ENCODE measurements at places on chromosomes 1 and 21. TPM values are rescaled to one million over a fixed set of nuclear protein-coding genes. Genes with fewer than 3 reads are reported as not detected.
A peak's percentile ranks its signal among the peaks of the same experiment; 100 is the strongest.

DNA sequence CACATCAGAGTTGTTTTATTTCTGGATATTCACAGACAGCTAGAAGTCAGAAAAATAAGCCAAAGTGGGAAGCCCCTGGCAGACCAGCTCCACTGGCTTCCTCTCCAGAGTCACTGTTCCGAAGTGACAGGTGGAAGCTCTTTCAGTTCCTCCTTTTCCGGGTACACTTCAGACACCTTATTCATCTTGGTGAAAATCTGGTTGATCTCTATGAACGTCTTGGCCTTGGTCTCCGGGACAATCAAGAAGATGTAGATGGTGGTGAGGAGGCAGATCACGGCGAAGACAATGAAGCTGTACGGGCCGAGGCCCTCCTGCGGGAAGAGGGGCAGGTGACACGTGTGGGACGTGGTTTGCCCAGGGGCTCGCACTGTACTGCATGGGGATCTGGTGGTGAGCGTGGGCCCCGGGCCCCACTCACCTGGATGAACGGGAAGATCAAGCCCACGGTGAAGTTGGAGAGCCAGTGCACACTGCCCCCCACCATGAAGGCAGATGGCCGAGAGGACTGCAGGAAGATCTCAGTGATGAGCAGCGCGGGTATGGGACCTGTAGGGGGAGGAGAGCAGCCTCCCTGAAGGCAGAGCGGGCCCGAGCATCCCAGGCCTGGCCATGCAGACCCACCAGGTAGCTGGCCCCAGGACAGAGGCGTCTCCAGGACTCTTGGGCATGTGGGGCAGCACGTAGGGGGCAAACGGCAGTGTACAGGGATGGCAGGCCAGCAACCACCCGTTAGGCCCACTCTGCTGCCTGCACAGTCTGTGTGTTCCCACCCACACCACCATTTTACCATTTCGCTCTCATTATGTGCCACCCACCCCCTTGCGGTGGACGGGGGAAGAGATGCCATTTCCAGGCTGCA, 11.5 kb upstream of the SLC2A7 start:
- DNase-seq = no peak

DNA sequence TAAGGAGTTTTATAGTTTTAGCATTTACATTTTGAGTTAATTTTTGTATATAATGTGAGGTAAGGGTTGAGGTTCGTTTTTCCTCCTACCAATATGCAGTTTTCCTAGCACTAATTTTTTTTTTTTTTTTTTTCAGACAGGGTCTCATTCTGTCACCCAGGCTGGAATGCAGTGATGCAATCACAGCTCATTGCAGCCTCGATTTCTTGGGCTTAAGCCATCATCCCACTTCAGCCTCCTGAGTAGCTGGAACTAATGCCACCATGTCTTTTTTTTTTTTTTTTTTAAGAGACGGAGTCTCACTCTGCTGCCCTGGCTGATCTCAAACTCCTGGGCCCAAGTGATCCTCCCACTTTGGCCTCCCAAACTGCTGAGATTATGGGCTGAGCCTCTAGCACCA, 2.5 kb upstream of the UBASH3A start:
- DNase-seq = no peak

DNA sequence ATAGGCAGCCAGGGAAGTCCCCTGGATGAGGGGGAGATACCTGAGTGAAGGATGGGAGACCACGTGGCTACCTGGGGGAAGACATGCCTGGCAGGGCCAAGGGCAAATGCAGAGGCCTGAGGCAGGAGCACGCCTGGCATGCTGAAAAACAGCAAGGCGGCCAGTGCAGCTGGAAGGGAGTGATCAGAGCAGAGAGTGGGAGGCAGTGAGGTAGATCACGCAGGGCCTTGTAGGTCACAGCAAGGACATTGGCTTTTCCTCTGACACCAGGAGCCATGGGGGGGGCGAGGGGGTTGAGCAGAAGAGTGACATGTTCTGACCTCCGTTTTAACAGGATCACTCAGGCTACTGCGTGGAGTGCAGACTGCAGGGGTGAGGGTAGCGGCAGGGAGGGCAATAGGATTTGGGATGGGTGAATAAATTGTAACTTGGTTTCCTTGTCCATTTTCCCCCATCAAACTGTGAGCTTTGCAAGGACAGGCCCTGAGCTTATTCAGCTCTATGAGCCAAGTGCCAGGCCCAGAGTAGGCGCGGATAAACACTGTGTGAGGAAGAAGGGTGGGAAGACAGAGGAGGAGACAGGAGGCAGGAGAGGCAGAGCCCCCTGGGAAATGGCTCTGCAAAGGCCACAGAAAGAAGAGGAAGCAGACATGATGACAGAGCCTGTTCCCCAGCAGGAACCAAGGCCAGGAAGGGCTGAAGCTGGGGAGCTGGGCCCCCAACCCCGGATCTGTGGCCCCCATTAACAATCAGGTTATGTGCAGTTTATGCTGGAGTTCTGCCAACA, 16.6 kb downstream of the IFI6 start:
- DNase-seq = no peak

GRCh38 chr1:160606611-160607010, 27.3 kb upstream of the CD84 start:
- DNase-seq = no peak

- DNase-seq = no peak
These were observed 4.1 kb upstream of the LSM10 start for GRCh38 chr1:36401602-36402503.

GRCh38 chr1:50873458-50874187, 86.4 kb downstream of the FAF1 start:
- DNase-seq = no peak

DNA sequence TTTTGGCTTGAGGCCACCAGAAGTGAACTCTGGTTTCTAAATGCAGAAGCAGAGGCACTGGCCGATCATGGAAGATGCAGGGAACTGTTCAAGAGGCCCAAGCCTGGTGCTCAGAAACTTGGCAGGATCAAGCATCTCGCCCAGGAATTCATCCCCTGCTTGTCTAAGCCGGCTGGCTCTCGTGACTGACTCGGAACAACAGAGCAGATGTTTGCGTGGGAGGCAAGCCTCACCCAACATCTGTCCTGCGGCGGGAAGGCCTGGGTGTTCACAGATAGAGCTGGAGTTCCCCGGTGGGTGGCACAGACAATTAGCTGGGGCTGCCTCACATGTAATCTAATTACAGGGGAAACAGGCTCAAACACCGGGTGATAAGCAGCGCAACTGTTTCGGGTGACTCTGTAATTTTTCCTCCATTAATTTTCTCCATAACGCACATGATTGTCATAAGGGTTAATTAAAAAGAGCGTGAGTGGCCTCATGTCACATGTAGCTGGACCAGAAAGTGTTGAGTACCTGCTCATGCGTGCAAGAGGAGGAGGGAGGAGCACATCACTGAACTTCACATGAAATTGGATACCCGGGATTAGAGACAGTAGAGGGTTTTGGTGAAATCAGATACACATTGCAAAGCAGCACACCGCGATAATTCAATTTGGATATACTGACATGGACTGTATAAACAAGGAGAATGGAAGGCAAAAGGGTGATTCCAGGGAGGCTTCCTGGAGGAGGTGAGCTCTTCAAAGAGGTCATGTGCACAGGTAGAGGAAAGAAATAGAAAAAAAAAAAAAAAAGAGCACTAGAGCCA, 180.0 kb downstream of the ETS2 start:
- DNase-seq = no peak

DNA sequence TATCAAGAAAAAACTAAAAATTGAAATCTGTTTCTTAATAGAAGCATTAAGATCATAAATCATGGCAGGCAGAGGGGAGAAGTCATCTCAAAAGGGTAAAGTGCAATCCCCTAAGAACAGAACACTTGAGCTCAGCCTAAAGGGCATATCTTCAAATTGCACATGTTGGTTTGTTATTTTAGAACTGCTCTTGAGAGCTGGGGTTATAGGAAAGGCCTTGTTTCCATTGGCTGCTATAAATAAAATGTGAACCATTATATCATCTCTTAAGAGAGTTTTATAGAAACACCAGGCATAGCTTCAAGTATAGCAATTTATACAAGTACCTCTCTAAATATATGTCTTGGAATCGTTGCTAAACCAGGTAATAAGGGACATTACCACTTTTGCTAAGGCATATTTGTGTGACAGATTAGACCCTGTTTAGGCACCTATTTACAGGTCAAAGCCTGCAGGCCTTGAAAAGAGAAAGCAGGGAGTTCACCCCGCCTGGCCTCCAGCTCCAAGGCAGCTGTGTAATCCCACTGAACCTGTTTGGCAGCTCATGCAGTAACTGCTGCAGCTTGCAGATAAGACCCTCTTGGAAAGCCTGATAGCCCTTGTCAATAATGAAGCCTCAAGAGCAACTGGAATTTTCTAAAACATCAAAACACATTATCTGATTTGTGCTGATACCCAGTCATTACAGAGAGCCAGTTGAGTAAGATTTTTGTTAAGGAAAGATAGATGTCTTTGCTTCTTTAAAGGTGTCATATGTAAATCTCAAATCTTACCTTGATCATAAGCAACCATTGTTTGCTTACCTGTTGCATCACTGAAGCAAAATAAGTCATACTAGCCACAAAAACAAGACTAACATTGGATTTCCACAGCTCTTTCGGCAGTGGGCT, 24.2 kb upstream of the SYDE2 start:
- DNase-seq = no peak

DNA sequence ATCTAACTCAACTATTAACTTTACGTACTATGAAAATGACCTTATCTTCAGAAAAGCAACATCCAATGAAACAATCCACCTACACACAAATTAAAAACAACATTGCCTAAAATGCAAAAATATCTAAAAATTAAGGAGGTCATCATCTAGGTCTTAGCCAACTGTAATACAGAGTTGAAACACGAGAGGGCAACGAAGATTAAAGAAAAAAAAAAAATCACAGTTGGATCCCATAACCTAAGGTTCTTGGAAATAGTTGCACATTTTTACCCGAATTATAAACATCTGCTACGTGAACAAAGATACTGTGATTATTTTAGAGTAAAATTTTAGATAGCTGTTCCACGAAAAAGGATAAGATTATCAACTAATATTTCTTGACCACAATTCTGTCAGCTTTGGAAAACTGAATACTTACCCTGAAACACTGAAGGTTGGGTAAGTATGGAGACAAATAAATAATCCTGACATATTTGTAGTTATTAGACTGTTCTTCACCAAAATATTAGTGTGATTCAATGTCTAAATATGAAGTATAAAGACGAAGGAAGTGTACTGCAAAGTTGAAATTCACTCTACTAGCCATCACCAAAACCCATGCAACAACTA, 88.0 kb upstream of the AK4 start:
- peak; percentile 41 for DNase-seq

- no peak for DNase-seq
These were observed 16.1 kb downstream of the IFT25 start for GRCh38 chr1:53929246-53929960.

- no peak for DNase-seq
These were observed 11.3 kb downstream of the MFAP2 start for GRCh38 chr1:16969057-16969611.

DNA sequence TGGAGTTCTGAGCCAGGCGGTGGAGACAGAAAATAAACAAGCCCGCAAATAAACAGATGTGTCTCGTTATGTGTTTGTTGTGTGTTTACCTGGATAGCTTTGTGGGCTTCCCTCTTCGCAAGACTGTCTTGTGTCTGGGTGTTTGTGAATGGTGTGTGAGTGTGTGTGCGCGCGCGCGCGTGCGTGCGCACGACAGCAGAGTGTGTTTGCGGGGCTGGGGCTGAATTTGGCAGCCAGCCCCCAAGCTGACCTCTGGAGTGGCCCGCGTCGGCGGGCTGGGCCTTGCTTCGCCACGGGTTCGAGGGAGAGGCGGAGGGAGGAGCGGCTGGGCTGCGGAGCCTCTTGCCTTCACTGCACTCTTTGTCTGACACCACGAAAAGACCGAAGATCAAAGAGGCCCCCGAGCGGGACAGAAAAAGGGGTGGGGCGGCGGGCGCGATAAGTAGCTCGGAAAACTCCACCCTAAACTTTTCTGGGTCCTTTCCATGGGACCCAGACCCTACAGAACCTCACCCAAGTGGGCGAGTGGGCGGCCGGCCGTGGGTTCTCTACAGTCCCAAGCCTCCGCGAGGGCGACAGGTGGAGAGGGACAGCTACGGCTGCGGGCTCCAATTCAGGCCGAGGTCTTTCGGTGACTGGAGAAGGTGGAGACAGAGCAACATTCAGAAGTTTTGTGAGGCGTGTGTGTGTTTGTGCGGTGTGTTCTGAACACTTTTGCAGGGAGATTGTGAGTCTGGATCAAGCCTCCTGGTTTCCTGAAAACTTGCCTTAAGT, 14.5 kb downstream of the PAX7 start:
- DNase-seq = no peak

DNA sequence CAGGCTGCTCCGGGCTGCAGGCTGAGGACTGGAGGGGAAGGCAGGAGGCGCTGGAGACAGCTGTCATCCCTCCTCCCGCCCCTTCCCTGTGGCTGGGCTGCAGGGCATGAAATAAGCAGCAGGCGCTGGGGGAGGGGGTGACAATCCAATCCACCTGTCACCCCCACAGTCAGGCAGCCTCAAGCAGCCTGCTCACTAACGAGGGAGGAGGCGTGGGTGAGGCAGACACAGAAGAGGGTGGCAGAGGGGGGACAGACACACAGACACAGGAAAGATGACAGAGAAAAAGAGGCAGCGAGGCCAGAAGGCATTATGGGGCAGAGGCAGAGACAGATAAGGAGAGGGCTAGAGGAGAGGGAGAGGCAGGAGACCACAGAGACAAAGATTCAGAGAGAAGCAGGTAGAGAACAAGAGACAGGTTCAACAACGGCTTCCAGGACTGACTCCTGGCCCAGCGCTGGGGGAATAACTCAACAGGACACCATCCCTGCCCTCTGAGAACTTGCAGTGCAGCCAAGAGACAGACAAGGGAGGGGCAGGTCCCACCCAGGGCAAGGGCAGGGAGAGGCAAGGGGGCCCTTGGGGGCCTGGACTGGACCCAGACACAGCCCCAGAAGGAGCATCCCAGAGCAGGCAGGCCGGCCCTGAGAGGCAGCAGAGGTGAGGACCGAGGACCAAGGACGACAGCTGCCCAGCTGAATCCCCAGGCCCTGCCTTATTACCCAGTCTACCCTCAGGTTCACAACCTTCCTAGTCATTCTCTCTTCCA, 11.2 kb downstream of the MEF2D start:
- DNase-seq = peak; percentile 84

DNA sequence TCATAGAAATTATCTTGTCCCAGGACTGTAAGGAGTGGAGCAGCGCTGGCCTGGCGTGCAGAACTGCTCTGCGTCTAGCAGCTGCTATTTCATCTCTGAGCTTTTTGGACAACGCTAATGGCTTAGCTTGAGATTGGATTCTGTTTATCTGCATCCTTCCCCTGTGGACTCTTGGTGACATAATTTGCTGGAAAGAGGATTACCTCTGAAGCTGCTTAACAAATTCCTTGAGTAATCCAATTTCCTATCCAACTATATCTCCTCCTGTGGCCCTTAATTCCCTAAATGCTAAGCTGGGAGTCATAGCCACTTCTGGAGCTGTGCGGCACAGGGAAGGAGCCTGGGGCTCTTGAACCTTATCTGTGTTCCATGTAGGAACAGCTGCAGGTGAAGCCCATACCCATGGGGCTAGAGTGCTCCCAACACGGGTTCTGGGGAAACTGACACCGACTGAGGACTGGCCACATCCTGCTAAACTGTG, 43.2 kb downstream of the IL6R start:
- no peak for DNase-seq

GRCh38 chr1:166905136-166905535, 29.1 kb upstream of the TADA1 start:
- DNase-seq = no peak

SWT1 gene
- 16.2 TPM for total RNA-seq

ADAMTSL4 gene
- 0.36 TPM for total RNA-seq

GJB5 gene
- not detected for total RNA-seq
